ENCODE measurements at places on chromosomes 13 and 19. TPM values are rescaled to one million over a fixed set of nuclear protein-coding genes. Genes with fewer than 3 reads are reported as not detected.

DNA sequence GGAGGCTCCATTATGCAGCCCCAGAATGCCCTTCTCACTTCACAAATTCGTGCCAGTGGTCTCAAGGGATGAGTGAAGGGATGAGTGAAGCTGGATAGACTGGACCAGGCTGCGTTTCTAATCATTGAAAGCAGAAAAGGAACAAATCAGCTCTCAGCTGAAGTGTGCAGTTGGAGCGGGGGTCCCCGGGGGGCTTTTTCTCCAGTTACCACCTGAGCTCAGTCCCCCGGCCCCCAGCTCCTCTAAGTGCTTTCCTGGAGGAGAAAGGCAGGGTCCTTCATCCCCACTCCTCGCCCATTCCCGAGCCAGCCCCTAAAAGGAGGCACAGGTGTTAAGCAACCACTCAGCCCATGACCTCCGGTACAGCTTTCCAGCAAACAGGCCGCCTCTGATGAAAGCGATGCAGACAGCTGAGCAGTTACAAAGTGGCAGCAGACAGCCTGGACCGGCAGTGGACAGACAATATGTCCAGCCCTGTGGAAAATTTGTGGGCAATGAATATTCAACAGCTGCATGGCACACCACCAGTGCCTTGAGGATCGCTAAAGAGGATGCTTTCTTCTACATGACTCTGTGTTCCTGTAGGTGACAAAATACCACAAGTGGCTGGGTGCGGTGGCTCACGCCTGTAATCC is 110.7 kb upstream of the UBL3 start:
- DNase-seq = no peak

DNA sequence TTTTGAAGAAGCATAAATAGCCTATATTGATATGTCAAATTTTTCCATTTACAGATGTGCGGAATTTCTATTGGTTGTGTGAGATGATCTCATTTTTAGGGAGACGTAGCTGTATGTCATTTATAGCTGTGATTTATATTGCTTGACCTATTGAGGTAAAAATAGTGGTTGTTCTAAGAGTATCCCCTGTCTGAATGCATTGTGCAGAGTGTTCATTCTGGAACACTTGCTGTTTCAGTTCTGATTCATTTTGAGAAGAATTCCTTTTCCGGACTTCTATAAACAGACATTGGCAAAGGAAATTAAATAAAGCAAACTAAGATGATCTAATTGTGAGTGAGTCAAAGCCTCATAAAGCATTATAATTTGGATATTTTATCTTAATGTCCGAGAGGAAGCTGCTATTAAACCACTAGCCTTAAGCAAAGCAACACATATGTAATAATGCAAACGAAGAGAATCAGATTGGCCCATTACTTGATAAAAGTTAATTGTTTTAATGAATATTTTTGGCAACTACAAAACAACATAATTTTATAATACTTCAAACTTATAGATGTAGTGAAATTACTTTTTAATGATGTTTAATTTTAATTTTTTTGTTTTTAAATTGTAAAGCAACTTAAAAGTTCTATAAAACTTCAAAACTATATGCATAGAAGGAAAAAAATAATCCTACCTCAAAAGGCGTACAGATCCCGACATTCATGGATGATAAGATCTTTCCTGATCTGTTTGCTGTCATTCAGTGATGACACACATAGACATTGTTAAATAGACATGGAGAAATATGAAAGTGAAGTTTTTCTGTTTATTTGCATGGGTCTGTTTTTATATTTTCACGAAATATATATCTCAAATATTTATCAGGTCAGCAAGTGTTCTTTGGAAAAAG is 942.6 kb upstream of the SLC10A2 start:
- no peak for DNase-seq

DNA sequence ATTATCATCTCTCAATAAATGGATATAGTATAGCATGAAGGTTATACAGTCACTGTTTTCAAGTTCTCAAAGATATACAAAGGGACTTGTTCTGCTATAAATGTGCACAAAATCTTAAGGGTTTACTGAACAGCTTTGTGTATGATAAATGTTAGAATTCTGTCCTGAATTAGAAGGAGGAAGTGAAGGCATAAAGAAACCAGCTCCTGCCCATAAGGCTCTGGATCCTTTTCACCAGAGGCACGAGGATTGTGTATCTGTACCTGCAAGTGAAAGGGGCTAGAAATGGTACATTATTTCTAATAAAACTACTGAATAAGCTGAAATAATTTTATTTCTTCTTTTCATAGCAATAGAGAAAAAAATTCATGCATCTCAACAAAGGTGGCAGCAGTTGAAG is 32.4 kb downstream of the PHF11 start:
- no peak for DNase-seq

DNA sequence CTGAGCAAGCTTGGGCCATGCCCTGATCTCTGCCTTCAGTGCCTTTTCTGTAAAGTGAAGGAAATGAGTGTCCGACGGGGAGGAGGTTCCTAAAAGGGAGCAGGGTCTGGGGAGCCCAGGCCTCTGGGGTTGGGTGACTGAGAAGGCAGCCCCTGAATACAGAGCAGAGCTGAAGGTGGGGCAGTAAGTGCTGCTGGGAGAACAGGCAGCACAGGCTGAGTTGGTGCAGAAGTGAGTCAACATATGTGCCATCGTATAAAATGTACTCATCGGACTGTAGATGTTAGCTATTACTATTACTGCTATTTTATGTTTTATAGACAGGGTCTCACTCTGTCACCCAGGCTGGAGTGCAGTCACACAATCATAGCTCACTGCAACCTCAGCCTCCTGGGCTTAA is 1.0 kb upstream of the HAMP start:
- peak; percentile 35 for DNase-seq

GRCh38 chr19:36420961-36421748 is 2.7 kb upstream of the ZFP82 start:
- peak; percentile 70 for DNase-seq

DNA sequence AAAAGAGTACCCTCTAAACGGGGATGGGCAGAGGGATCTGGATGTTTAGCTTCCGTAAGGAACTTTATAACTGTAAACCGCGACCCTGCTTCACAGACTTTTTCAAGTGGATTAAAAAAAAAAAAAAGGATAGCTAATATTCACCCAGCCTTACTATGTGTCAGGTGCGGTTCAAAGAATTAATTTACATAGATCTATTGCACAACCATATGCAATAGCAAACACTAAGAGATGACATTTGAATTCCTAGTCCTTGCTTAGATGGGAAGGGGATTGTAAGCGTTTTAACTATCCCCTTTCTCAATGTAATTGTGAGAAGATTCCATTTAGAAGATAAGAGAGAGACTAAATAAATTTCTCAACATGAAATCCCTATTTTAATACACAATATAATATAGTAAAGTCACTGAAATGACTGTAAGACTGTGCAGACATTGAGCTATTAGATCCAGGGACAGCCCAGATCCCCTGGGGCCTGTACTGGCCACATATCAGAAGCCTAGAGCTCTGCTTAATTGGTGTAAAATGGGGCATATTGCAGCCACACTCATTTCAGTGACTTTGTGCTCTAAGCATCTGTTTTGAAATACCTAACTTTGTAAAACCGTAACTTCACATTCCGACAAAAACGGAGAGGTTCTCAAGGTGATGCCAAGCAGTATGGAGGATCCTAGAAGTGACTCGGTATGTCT is 13.6 kb downstream of the LATS2 start:
- DNase-seq = no peak

DNA sequence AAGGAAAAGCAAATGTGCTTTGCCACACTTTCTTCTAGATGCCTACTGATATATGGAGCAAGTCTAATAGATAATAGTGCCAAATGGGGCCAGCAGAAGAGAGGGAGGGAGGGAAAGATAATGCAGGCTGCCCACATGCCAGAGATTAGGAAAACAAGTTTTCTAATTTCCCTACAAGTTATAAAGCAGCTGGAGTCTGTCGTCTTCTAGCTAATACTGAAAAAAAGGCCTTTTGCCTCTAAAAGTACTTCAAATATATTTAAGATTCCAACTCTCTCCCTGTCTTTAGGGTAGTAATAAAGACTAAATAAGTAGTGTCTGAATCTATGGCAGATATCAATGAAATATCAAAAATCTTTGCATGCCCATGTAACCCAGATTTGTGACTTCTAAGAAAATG is 632.0 kb upstream of the MIR17HG start:
- DNase-seq = no peak

- DNase-seq = peak; percentile 78
Observed at GRCh38 chr13:50208826-50209335, 193.6 kb downstream of the KCNRG start.

- DNase-seq = peak; percentile 63
Observed at GRCh38 chr13:98452851-98453843, 123.8 kb downstream of the STK24 start.

APLP1 gene
- 20.4 TPM for total RNA-seq

DNA sequence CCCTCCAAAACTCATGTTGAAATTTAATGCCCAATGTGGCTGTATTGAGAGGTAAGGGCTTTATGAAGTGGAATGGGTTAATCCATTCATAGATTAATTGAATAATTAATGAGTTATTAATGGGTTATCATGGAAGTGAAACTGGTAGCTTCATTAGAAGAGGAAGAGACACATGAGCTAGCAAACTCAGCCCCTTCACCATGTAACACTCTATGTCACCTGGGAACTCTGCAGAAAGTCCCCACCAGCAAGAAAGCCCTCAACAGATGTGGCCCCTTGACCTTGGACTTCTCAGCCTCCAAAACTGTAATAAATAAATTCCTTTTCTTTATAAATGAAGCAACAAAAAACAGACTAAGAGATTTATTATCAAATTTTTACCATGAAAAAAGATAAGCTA is 223.5 kb downstream of the KLF12 start:
- no peak for DNase-seq

DNA sequence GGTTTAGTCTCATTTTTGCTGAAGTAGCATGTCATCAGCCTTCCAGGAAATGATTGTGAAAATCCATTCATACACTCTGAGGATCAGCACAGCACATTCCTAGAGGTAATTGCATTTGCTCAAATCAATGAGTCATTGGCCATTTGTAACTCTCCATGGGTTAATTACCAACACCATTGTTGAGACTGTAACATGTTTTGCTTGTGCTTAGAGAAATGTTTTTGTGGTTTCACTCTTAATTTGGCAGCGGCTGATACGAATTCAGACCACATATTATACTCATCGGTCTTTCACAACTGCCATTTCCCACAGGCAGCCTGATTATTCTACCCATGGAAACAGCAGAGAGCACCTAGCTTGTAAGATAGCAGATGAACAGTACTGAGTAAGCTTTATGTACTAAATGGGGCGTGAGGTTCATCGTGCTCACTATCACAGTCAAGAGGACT is 110.3 kb downstream of the NHLRC3 start:
- DNase-seq = peak; percentile 69

DNA sequence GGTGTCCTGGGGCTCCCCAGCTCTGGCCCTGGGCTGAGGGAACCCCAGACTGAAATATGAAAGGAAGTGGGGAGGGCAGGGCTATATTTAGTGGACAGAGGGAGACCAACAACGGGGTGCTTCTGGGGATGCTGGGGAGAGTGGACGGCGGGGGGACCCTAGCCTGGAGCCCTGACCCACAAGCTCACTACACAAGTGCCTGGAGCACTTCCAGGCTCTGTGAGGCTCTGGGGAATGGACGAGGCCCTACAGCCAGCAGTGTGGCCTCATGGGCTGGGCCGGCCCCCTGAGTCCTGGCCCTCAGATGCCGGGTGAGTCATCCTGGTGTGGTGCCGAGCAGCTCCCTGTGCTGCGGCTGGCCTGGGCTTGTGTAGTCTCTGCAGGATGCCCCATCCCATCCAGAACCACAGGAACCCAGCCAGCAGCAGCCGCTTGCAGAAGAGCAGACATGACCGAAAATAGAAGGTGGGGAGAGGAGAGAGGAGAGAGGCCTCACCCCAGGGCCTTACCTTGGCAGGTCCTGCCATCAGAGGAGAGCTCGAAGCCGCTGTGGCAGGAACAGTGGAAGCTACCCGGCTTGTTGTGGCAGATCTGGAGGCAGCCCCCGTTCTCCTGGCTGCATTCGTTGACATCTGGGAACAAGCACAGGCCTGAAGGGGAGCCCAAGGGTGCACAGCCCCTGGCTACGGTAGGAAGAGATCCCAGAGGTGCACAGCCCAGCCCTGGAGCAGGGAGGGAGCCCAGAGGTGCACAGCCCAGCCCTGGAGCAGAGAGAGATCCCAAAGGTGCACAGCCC is 26.1 kb downstream of the GAS6 start:
- peak; percentile 99 for DNase-seq

GRCh38 chr13:21130116-21130515 is 46.2 kb downstream of the SKA3 start:
- peak; percentile 55 for DNase-seq
